ENCODE measurements at places on chromosomes 1 and 21. TPM values are rescaled to one million over a fixed set of nuclear protein-coding genes. Genes with fewer than 3 reads are reported as not detected.

SPTA1 gene
- 1.2 TPM for total RNA-seq

RXRG gene
- 7.1 TPM for total RNA-seq

CD84 gene
- total RNA-seq, result 2.2 TPM

C1orf53 gene
- 1.5 TPM for total RNA-seq

GJB4 gene
- total RNA-seq, result not detected

RGS16 gene
- total RNA-seq, result 2.2 TPM

LYPD8 gene
- not detected for total RNA-seq

TNFSF18 gene
- total RNA-seq, result 0.74 TPM

WNT4 gene
- 3.4 TPM for total RNA-seq

ADCY10 gene
- 0.25 TPM for total RNA-seq

KLHL17 gene
- 7.1 TPM for total RNA-seq

IL12RB2 gene
- total RNA-seq, result 5.7 TPM

AMY2A gene
- total RNA-seq, result 0.25 TPM
